ENCODE measurements at places on chromosomes 7 and 10.

DNA sequence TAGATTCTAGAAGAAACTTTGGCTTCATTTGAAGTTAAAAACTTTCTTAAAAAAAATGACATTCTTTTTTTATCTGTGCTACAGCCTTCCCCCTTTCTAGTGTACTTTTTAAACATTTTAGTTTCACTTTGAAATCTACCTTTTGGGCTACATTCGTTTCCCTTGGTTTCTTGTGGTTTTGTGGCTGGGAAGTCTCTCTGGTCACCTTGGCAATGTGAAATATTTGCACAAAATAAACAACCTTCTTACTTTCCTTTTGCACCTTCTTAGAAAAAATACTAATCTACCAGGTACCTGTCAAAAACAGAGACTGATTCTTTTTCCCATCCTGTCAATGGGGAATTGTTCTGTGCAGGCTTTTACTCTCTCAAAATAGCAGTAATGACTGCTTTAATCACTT lies 350.2 kb downstream of the GATA3 start:
- no peak for DNase-seq

GRCh38 chr7:138125598-138126111 lies 49.4 kb downstream of the AKR1D1 start:
- DNase-seq: no peak

DNA sequence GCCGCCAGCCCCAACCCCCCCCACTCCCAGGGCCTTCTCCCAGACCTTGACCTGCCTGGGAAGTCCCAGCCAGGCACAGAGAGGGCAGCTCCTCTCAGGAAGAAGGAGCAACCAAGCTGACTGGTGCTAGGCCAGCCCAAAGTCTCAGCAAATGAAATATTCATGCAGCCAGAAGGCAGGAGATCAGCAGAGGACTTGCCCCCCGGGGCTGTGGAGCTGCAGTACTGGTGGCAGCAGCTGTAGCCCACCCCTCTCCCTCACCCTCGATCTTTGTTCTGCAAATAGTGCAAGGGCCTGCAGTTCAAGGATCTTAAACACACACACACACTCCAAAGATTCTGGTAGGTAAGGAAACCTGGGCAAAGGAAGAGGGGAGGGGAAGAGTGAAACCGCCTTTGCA lies 3.5 kb upstream of the SRRM3 start:
- DNase-seq: no peak

DNA sequence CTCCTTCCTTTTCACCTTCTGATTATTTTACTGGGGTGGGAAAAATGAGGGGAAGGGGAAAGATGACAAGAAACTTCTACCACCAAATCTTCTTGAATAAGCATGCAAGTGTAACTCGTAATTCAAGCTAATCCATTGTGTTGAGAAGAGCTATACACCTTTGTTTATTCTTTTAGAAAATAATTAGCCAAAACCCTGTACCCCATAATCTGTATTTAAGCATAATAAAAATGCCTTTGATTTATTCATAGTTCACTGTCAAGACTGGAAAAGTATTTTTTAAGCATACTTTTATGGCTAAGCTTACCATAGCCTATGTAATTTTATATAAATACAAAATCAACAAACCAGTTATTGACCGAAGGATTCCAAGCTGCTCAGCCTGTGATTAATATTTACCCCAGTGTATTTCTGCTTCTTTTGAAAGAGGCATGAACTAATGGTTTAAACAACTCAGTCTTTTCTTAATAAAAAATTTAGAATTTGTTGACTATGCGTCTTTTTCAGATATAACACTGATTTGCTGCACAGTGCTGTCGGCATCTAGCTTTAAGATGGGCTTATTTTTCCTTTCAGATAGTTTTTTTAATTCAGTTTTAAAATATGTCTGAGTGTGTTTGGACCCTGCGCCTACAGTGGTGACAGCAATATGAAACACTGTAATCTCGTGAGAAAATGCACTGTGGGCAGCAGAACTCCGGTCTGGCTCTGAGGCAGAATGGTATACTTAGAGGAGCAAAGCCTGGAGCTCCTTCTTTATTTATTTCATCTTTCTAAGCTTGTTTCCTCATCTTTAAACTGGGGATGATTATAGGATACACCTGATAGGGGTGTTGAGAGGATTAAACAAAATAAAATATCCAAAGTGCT lies 238.8 kb upstream of the LRGUK start:
- no peak for DNase-seq

DNA sequence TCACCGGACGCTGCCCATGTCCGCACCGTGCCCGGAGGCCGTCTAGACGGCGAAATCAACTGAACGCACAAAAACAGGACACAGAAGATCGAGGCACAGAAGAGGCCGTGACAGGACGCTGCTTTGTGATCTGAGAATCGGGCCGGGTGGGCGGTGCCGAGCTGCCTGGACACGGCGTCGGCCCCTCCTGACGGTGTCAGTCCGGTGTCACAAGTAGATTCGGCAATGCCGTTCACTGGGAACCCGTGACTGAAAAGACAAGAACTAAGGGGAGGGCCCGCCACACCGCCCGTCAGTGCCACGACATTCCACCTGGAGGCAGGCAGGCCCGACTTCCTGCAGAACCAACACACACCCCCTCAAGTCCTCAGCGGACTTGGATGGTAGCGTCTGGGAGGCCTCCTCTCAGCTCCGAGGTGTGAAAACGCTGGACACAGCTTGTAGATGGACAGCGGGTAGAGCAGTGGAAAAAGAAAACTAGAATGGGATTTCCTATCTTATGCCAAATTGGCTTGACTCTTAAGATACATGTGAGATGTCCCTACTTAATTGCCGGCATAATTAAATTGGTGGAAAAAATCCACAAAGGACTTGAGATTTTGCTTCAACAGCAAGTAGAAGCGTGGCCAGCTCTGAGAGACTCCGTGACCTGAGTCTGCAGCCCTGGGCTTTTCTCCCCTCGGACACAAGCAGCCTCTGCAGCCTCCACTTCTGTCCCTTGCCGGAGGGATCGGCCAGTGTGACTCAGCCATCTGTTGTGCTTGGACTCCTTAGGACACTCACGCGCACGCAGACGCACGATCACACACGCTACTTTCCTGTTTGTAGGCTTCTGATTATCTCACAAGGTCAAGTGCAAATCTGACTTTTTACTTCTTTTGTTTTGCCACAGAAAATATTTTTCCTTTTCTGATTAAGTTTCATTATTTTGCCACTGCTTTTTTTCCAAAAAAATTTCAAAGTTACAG lies 269.0 kb downstream of the DIP2C start:
- no peak for DNase-seq

- no peak for DNase-seq
Observed at GRCh38 chr10:131694168-131694780, 206.5 kb upstream of the PPP2R2D start.

- no peak for DNase-seq
Observed at GRCh38 chr7:148191391-148192065, 399.0 kb upstream of the C7orf33 start.

DNA sequence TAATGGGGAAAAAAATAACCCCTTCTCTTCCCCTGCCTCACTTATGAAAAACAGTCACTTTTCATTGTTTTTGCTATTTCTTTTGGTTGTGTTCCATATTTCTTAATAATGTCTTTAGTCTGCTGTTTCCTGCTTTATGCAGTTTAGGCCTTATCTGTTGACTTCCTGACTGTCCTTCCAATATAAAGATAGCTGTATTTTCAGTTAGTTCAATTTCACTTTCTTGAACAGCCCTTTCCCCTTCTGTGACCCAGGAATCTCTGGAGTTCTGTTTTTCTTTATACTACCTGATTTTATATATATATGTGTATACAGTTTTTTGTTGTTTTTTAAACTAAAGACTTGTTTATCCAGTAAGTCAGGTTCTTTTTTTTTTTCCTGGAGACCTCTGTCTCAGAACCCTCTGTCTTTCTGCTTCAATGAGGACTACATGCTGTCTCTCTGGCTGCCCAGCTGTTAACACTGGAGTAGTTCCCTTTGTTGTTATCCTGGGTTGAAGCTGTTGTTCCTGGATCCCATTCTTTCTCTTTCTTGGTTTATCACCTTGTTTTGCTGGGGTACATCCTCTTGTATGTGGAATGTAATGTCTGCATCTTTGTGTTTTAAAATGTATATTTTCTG lies 87.2 kb downstream of the GSDME start:
- no peak for DNase-seq

- DNase-seq: peak; percentile 55
Observed at GRCh38 chr10:123967626-123968243, 76.1 kb upstream of the CPXM2 start.

- DNase-seq: no peak
Observed at GRCh38 chr10:84308481-84309304, 19.7 kb upstream of the CCSER2 start.

- DNase-seq: no peak
Observed at GRCh38 chr10:44660271-44660670, 250.9 kb upstream of the TMEM72 start.

DNA sequence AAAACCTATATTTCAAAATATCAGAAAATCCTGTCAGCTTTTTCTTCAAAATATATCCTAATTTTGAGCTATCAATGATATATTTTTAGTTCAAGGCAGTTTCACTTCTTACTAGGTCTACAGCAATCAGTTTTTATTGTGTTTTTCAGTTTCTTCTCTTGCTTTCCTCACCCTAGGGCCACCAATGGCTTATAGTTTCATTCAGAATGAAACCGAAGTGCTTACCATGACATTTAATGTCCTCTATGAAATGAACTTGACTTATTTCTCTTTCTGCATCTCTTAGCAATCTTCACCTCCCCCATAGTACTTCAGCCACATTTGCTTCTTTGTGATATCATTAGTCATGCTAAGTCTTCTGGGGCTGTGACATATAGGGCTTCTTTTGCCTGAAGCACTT lies 100.3 kb downstream of the ARL5B start:
- no peak for DNase-seq

DNA sequence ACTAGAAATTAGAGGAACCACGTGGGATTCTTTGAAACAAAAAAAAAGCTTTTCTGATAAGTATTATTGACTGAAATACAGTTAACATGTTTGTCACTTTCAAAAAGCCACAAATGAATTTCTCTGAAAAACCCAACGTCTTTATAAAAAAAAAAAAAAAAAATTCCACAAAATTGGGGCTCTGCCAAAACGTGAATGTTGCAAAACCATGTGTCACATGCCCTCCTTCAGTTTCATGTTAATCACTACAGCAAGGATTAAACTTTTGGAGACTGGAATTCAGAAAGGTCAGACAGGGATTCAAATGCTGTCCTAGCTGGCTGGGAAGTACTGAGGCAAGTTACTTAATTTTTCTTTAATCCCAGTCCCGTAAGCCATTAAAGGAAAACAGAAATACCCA lies 278.0 kb upstream of the KLF14 start:
- DNase-seq: no peak

DNA sequence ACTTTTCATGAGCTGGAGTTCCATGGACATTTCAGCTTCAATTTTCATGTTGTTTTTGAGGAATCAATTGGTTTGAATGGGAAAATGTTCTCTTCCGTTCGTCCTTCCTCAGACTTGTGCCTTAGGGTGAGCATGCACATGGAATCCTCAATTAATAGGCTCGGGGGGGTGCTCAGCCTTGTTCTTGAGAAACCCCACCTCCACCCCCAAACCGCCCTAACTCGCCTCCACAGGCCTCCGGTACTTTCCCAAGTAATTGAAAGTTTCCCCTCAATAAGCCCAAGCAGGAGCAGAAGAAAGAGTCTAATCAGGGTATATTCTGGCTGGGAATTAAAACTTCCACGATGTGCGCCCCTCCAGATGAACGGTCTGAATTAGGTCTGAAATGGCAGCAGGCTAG lies 945.2 kb downstream of the GRID1 start:
- no peak for DNase-seq

DNA sequence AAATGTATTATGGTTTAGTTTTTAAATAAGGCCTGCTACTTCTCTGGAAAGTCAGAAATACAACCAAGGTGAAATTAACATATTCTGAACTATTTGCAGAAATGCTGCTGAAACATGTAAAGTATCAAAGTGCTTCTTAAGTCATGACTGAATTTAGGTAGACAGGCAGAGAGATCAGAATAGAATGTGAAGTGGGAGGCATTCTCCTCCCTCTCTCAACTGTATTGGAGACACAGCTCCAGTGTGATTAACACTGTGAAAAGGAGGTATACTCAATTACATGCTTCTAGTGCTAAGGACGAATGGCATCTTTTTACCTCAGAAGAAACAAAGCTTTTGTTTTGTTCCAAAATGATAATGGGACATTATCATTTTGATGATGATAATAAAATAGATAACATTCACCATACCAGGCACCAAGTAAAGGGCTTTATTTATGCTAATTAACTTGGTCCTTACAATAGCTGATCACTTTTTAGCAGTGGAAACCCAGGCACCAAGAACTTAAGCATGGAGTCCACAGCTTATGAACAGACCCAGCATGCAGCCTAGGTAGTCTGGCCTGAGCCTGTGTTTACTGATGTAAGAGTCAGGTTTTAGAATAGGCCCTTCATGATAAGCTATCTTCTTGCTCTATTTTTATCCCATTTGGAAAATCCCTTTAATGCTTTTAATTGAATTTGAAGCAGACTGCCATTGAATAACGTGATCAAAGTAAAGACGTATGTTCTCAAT lies 26.0 kb downstream of the PPP1R9A start:
- no peak for DNase-seq

All from renal cortex interstitium (tissue), 15 donors.